ENCODE measurements at places on chromosomes 2 and 18.
A peak's percentile ranks its signal among the peaks of the same experiment; 100 is the strongest.

- no peak for DNase-seq
Measured at GRCh38 chr18:8795586-8796325, 90.4 kb downstream of the MTCL1 start.

GRCh38 chr2:55992455-55992854 is 68.9 kb upstream of the EFEMP1 start:
- DNase-seq: no peak

DNA sequence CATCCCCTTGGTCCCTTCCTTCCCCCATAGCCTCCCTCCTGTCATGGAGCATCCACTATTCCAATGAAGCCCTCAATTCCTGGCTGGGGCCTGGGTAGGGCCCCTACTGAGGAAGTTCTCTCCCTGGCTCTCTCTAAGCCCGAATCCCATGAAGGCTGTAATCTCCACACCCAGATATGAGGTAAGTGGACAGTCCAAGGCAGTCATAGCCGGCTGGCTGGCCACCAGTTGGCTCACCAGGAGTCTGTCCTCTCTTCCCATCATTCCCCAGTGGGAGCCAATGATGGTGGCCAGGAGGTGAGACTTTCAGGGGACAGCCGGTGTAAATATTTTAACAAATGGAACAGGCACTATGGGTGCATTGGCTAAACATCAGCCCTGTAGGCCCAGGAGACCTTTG is 6.8 kb upstream of the TAF1B start:
- no peak for DNase-seq

DNA sequence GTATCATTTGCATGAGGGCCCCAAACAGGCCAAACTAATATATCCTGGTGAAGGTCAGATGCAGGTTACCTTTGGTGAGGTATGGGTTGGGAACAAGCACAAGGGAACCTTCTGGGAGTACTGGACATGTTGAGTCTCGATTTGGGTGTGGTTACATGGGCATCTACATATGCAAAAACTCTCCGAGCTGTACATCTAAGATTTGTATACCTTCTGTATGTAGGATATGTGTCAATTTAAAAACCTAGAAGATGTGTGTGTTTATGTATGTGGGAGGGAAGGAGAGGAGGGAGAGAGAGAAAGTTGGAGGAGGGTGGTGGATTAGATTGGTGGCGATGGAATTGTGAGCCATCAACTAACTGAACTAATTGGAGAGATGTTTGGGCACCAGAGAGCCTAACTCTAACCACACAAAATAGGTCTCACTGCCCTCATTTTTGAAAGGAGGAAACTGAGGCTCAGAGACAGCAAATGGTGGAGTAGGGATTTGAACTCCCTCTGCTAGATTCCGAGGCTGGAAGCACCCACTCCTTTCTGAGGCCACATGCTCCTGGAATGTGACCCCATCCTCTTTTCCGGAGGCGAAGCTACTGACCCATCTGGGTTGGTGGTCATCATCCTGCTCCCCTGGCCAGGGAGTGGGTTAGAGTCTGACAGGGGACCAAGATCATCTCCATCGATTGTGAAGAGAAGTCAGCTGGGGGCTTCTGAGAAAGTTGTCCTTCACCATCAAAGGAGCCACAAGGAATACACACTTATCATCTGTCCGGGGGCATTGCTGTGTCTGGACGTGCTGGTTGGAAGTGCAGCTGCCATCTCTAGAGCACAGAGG is 107.3 kb upstream of the MYCN start:
- no peak for DNase-seq

- DNase-seq: no peak
Measured at GRCh38 chr2:183215917-183216316, 91.7 kb downstream of the NUP35 start.

GRCh38 chr2:134325696-134326095 is 71.8 kb downstream of the MGAT5 start:
- DNase-seq: no peak

DNA sequence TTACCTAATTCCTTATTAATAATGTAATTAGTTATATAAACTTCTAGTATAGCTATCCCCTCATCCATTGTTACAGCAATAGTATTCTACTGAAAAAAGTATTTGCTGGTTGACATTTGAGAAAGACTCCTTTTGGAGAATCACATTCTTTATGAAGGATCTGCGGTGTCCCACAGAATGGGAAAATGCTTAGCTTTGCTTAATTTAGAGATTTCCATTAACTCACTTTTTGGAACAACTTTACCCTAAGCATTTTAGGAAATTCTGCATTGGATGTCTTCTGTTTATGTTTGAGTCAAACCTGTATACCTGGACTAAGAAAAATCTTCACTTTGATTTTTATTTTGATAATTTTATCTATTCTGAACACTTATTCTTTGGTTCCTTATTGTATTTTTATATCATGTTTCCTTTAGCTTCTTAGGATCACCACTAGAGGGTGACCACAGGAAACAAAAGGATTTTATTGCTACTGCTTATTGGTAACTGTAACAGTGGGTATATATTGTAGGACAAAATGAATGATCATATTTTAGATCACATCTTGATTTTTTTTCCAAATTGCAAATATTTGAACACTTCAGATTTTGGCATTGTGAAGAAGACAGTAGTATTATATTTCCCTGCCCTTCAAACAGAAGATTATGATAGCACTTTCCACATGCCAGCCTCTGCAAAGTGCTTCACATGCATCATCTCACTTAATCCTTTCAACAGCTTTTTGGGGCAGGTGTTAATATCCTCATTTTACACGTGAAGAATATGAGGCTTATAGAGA is 79.6 kb downstream of the MIB1 start:
- DNase-seq: no peak

DNA sequence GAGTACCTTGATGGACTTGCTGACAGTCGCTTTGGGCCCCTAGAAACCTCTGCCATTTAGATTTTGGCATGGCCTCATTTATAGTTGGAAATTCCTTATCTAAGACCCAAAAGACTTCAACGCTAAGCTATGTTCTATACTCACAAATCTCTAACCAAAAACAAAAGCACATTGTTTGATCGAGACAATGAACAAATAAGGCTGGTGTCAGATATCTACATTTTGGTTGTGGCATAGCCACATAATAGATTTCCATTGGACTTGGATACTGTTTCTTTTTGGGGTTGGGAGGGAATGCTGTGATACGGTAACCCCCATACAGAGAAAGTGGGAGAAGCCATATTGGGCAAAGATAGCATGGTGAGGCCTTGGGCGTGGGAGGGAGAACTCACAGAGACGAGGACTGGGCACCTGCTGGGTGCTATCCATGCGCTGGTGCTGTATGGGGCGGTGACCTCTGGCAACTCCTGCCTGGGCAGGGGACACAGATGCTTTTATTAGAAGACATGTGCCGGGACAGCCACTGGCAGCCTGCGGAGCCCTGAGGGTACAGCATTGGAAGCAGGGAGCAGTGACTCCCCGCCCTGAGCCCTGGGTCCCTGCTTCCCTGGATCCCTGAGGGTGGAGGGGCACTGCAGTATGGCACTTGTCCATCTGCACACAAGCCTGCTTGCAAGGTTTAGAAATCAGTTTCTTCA is 97.1 kb downstream of the ASAP2 start:
- no peak for DNase-seq

DNA sequence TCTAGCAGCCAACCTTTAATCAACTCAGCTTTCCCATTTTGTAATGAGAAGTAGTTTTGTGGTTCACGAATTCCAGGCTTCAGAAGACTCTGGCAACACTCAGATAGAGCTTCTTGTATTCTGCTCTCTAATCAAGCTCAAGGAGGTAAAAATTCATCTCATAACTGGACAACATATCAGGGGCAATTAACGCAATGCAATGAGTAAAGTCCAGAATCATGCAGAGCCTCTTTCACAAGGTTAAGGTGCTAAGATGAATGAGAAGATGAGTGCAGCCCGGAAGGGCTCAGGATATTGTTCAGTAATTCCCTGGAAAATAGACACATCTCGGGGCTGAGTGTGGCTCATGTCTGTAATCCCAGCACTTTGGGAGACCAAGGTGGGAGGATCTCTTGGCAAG is 527.7 kb downstream of the SOX11 start:
- DNase-seq: no peak

GRCh38 chr2:218357236-218358177 is 850 bp downstream of the CATIP start:
- no peak for DNase-seq

DNA sequence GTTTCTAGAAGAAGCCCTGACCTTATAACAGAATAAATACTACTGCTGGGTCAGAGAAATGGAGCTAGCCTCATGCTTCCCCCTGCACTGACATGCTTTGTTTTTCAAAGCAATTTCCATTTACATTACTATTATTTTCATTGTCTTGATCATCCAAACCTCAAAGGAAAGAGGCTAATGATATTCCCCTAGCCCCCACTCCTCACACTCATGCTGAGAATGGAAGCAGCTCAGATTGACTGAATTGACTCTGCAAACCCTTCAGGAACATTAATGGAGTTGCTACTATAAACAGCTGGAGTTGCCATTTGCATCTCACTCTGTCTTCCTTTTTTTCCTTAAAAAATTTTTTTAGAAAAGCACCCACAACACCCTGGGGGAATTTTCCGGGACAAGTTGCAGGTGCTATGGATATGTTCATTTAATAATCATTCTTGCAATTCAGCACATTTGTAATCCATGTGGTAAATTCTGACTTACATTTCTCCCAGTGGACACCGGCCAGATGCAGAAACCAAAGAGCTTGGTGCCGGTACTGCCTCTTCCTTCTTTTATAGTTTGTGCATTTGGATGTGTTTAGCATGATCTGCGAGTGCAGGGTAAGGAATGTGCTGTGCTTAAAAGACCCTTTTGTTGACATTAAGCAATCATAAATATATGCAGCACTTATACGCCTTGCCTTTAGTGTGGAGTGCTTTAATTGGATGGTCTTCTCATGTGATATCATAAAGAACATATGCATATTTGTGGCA is 103.3 kb upstream of the OSR1 start:
- no peak for DNase-seq

- DNase-seq: no peak
Measured at GRCh38 chr2:58299123-58299522, 58.0 kb upstream of the FANCL start.

GRCh38 chr2:241208058-241208457 is 19.6 kb downstream of the ANO7 start:
- DNase-seq: no peak

DNA sequence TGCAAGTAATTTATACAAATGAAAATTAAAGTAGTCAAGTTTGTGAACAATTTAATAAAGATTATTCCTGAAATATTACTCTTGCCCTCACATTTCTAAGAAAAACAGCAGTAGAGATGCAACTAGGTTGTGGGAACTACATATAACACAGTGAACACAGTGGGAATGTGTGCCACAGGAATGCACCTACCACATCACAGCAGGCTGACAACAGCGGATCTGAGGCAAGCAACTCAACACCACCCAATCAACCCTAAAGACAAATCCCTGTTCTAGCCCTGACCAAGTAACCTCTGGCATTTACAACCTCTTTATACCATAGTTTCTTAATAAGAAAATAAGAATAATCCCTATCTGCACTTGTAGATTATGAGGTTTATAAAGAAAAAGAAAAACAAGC is 23.4 kb downstream of the MBOAT2 start:
- DNase-seq: no peak

GRCh38 chr2:108257757-108258331 is 18.1 kb downstream of the SULT1C3 start:
- DNase-seq: no peak

DNA sequence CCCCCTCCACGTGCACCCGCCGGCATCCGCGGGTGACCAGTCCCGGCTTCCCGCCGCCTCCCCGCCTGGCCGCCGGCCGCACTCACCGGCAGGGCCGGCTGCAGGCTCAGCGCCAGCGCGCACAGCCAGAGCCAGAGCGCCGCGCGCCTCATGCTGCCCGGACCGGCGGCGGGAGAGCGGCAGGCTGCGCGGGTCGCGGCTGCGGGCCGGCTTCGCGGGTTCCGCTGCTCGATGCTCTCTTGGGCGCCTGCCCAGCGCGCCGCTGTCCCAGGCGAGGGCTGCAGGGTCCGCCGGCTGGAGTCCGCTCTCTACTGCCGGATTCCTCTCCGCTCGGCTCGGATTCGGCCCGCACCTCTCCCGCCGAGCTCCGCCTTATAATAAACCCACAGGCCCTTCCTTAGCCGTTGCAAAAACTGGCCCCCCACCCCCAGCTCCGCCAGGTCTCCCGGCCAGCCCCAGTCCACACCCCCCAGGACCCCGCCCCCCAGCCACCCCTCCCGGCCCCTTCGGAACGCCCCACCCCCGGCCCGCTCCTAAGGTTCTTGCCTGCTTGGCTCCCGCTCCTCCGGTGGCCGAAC is at the start of gene SDC1:
TSS of gene SDC1 (minus strand) at position 415 of the 578 bp plus-strand sequence. CDS start at position 152, 263 bp downstream.
- DNase-seq: peak; percentile 19

DNA sequence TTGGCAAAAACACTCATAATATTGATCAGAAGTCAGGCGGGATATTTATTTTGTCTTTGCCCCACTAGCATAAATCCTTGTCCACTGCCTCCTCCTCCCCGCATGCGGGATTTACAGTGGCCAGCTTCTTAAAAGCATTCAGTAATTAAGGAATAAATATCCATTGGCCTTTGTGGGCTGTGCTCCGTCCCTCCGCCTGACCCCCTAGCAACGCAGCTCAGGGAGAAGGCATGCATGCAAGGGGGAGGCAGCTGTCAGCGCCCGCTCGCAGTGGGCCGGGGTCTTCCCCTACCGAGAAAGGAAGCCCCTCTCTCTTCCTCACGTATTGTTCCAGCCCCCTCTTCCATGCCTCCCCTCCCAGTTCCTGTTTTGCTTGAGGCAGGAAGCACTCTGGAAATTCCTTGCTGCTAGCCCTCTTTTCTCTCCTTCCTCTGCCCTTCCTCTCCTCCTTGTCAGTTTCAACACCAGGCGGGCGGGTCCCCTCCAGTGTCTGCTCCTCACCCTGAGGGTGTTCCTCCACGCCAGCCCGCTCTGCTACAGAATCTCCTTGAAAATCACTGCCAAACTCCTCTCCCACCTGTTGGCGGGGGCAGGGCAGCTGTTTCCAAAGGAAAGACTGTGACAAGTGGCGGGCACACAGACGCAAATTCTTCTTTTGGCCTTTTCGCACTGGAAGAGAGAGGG is 60.1 kb downstream of the GBX2 start:
- DNase-seq: no peak

GRCh38 chr2:28263690-28264089 is 129.0 kb upstream of the FOSL2 start:
- no peak for DNase-seq

GRCh38 chr2:188659656-188660406 is 314.3 kb upstream of the COL3A1 start:
- no peak for DNase-seq

DNA sequence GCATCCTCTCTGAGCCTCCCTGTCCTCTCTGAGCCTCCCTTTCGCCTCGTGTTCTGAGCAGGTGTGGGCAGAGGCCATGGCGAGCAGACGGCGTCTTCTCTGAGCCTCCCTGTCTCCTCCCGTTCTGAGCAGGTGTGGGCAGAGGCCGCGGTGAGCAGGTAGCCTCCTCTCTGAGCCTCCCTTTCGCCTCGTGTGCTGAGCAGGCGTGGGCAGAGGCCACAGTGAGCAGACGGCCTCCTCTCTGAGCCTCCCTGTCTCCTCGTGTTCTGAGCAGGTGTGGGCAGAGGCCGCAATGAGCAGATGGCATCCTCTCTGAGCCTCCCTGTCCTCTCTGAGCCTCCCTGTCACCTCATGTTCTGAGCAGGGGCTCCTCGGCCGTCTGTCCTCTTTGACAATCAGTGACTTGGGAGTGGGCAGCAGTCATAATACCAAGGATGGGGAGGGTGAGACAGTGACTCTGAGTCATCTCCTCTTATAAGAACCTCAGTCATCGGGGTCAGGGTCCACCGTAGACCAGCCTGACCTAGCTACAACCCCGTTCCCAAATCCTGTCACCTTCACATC is 395.1 kb upstream of the SALL3 start:
- DNase-seq: no peak

- no peak for DNase-seq
Measured at GRCh38 chr2:47054868-47055267, 100.2 kb downstream of the STPG4 start.

GRCh38 chr18:76410033-76410432 is 85.0 kb downstream of the ZNF516 start:
- no peak for DNase-seq

GRCh38 chr2:164913011-164913410 is 42.3 kb downstream of the SLC38A11 start:
- no peak for DNase-seq
